CD4-positive, alpha-beta memory T cell (primary cell): ENCODE measurements at places on chromosomes 5 and 9. TPM values are rescaled to one million over a fixed set of nuclear protein-coding genes. Genes with fewer than 3 reads are reported as not detected.
A peak's percentile ranks its signal among the peaks of the same experiment; 100 is the strongest.

DNA sequence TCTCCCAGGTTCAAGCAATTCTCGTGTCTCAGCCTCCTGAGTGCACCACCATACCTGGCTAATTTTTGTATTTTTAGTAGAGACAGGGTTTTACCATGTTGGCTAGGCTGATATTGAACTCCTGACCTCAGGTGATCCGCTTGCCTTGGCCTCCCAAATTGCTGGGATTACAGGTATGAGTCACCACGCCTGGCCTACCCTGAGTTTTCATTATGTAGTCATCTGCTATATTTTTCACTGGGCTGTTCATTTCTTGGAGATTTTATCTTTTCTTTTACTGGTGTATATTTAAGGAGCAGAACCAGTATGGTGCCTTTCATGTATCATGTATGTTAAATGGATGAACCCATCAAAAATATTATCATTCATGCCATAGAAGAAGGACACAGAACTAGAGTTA lies 377.0 kb upstream of the ACTBL2 start:
- DNase-seq = no peak

- no peak for DNase-seq
Observed at GRCh38 chr9:69925452-69925851, 104.8 kb downstream of the CFAP95 start.

- no peak for DNase-seq
Observed at GRCh38 chr9:74711341-74711740, 176.4 kb downstream of the TRPM6 start.

- no peak for DNase-seq
Observed at GRCh38 chr9:15512204-15512603, 1.4 kb upstream of the PSIP1 start.

The LCN12 gene
- total RNA-seq = 1.4 TPM

The TNFSF15 gene
- 0.06 TPM for total RNA-seq

DNA sequence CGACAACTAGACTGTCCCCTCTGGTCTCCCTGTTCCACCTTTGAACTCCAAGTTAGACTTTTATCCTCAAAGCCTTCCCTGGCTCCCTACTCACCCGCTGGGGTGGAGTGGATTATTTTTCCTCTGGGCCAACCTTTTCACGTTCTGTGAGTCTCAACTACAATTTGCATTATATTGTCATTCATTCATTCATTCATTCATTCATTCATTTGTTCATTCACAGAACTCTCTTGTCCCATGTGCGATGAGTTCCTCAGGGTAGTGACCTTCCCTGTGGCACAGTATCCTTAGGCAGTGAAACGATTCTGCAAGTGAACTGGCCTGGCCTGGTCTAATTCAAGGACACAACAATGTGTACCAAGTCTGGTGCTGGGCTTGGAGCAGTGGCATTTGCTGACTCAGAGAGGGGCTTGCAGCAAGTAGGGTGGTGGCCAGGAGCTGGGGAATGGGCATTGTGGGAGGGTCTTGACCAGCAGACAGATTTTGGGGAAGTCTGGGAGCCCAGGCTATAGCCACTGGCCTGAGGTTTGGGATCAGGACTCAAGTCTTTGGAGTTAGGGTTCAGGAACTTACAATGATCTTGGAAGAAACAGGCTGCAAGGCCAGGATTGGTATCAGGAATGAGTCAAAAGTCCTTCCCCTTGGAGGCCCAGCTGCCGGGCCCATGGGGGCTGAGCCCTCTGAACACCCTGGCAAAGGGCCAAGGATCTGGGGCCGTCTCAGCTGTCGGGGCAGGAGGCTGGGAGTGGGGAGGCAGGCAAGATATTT lies 37.2 kb upstream of the COL15A1 start:
- peak; percentile 37 for DNase-seq

The SPINK4 gene
- total RNA-seq = not detected

The ELOVL7 gene
- not detected for total RNA-seq

DNA sequence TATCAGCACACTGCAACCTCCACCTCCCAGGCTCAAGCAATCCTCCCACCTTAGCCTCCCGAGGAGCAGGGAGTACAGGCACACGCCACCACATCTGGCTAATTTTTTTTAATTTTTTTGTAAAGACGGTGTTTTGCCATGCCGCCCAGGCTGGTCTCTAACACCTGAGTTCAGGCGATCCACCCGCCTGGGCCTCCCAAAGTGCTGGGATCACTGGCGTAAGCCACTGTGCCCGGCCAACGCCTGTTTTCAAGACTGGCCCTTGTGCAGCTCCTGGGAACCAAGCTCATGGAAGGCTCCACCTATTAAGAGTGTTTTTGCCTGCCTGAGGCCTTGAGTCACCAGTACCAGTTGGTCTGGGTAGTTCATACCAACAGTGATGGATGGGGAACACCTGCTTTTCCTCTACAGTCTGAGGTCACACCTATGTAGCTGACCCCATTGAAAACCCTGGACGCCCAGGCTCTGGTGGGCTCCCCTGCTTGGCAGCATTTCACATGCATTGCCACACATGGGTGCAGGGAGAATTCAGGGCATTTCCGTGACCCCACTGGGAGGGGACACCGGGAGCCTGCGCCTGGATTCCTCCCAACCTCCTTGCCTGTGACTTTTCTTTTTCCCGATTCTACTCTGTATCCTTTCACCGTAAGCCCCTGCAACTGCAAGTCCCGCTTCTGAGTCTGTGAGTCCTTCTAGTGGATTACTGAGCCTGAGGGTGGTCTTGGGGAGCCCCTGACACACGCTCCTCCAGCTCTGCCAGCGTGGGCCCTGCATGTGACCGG lies 63.5 kb downstream of the ZNF354C start:
- DNase-seq = no peak

GRCh38 chr5:142753116-142753631 lies 17.0 kb upstream of the ARHGAP26 start:
- DNase-seq = no peak

DNA sequence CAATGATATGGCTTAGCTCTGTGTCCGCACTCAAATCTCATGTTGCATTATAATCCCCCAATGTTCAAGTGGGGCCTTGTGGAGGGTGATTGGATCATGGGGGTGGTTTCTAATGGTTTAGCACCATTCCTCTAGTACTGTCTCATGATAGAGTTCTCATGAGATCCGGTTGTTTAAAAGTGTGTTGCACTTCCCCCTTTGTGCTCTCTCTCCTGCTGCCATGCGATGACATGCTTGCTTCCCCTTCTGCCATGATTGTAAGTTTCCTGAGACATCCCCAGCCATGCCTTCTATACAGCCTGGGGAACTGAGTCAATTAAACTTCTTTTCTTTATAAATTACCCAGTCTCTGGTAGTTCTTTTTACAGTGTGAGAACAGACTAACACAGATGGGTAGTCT lies 427.1 kb downstream of the CHSY3 start:
- DNase-seq = no peak

- peak; percentile 19 for DNase-seq
Observed at GRCh38 chr5:124583469-124584350, 162.7 kb downstream of the ZNF608 start.

- DNase-seq = no peak
Observed at GRCh38 chr9:11933926-11934325, 759.3 kb upstream of the TYRP1 start.

The KCNV2 gene
- not detected for total RNA-seq

The GRIA1 gene
- total RNA-seq = not detected

DNA sequence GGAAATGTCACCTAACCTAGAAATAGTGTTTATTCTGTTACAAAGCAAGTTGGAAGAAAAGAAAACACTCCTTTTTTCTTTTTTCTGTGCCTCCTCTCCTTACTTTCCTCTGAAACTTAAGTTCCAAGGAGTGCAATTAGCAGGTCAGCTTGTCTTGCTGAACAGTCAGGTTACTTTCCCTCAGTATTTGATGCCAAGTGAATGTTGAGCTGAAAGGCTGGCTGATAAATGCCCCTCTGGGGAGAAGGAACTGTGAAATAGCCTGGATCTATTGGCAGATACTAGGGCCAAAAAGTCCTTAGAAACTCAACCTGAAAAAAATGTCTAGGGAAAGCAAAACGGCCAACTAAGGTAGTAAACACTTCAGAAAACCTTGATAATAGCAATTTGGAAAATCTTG lies 43.6 kb downstream of the GRIA1 start:
- DNase-seq = no peak

DNA sequence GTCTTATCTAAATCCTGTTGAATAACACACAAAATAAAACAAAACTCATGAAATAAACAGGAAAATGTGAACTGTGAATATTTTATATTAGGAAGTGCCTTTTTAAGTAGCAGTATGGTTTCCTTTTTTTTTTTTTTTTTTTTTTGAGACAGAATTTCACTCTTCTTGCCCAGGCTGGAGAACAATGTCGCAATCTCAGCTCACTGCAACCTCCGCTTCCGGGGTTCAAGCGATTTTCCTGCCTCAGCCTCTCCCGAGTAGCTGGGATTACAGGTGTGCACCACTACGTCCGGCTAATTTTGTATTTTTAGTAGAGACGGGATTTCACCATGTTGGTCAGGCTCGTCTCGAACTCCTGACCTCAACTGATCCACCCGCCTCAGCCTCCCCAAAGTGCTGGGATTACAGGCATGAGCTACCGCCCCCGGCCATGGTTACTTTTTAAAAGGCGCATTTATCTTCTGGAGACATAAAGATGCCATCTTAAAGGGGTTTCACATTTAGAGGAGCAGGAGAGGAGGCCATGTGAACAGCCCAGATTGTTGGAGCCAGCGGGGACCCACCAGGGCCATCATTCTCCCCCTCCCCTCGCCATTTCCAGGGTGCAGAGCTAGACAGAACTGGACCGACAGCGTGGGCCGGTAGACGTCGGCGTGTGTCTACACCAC lies 64.1 kb downstream of the ROR2 start:
- DNase-seq = no peak

GRCh38 chr9:7549249-7549648 lies 250.3 kb downstream of the DMAC1 start:
- DNase-seq = no peak

DNA sequence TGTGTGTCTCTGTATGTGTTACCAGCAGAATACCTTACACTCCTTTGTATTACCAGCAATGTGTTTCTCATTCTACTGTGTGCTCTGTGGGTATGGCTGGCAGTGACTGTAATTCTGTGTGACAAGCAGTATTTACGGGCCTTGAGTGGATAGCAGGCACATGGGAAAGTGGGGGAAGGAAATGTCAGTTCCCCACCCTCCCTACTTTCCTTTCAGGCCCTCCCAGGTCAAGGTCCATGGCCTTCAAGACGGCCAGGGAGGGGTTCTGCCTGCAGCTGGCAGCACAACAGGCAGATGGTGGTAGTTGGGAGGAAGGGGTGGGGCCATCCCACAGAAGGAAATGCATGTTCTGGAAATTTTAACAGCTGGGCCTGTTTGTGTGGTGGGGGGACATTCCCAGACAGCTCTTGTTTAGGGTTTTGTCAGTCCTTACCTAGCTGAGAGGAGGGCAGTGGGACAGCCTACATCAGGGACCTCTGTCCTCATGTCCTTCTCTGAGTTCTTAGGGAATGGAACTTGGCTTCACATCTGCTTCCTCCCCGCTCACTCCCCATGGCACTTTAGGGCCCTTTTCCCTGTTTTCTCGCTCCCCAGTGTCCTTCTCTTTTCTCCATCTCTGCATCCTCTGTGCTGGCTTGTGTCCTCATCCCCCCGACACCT lies 14.6 kb upstream of the TNIP1 start:
- DNase-seq = no peak

The MLANA gene
- not detected for total RNA-seq
